ENCODE measurements at places on chromosomes 11 and 22. TPM values are rescaled to one million over a fixed set of nuclear protein-coding genes. Genes with fewer than 3 reads are reported as not detected.

Gene PHLDA2
- 21.3 TPM for total RNA-seq

Gene HBE1
- total RNA-seq: not detected

GRCh38 chr11:116384407-116384806, 388.4 kb downstream of the BUD13 start:
- H3K27me3 ChIP-seq: no peaks in the 10 kb centered on the region
- H3K4me3 ChIP-seq: no peak overlapping the region
- no peaks in the 10 kb centered on the region for H3K36me3 ChIP-seq
- no peaks in the 10 kb centered on the region for H3K4me1 ChIP-seq
- H3K27ac ChIP-seq: no peak overlapping the region
- no peak for DNase-seq

Gene CALCB
- not detected for total RNA-seq

GRCh38 chr11:64461081-64461480, 102.1 kb downstream of the RPS6KA4 start:
- H3K4me1 ChIP-seq: no peaks in the 10 kb centered on the region
- H3K4me3 ChIP-seq: no peak overlapping the region
- no peaks in the 10 kb centered on the region for H3K27me3 ChIP-seq
- DNase-seq: no peak
- no peak overlapping the region for H3K27ac ChIP-seq

GRCh38 chr22:42785706-42786499, 65.2 kb upstream of the A4GALT start:
- no peak for DNase-seq
- H3K4me3 ChIP-seq: no peak overlapping the region
- H3K36me3 ChIP-seq: no peaks in the 10 kb centered on the region
- no peaks in the 10 kb centered on the region for H3K27me3 ChIP-seq
- no peaks in the 10 kb centered on the region for H3K4me1 ChIP-seq
- no peak overlapping the region for H3K27ac ChIP-seq

Gene OR52H1
- 2.0 TPM for total RNA-seq

- H3K27me3 ChIP-seq: no peaks in the 10 kb centered on the region
- peak within 1 kb of the TSS; percentile 93 for H3K4me3 ChIP-seq
- H3K36me3 ChIP-seq: no peaks in the 10 kb centered on the region
- peak; percentile 88 for DNase-seq
- H3K27ac ChIP-seq: peak within 1 kb of the TSS; percentile 79
These were observed at the start of gene FAM89B for GRCh38 chr11:65572356-65573051. FAM89B (plus strand) TSS chr11:65572538; CDS start chr11:65572670, 132 bp downstream.

- DNase-seq: no peak
- peaks cover 36% of the 10 kb centered on the region for H3K4me1 ChIP-seq
- H3K27ac ChIP-seq: peak overlapping the region; percentile 39
- no peaks in the 10 kb centered on the region for H3K27me3 ChIP-seq
These were observed 12.4 kb downstream of the ADM start for GRCh38 chr11:10317151-10317755.

GRCh38 chr22:30889996-30890480, 78.5 kb downstream of the MORC2 start:
- H3K27me3 ChIP-seq: no peaks in the 10 kb centered on the region
- H3K4me1 ChIP-seq: no peaks in the 10 kb centered on the region
- DNase-seq: no peak
- peaks cover 7% of the 10 kb centered on the region for H3K36me3 ChIP-seq

DNA sequence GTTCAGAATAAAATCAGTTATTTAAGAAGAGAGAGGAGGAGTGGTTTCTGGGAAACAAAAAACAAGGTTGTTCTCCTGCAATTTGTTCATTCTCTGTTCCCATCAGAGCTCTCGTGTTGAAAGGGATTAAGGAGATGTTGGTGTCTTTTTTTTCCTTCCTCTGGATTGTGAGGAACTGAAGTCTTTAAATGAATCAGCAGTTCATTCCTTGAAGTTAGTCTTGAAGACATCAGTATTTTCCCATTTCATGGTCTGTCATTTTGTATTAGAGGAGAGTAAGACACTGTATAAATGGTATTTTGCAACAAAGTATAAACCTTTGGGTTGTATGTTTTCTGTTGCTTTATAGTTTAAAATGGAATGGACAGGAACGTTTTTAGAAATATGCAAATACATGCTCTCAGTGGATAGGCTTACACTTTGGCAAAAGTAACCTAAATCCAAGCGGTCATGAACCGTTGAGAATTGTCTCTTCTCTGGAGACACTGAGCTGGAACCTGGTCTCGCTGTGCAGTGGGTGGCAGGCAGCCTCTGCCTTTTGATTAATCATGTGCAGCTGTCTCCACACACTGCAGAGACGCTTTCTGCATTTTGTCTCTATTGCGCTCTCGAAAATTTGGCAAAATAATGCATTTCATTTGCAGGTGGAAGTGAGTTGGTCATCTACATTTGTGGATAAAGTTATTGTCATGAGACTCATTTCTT, 33.0 kb downstream of the SAMM50 start:
- DNase-seq: no peak
- H3K4me1 ChIP-seq: no peaks in the 10 kb centered on the region
- no peaks in the 10 kb centered on the region for H3K27me3 ChIP-seq
- peaks cover 30% of the 10 kb centered on the region for H3K36me3 ChIP-seq
- no peak overlapping the region for H3K27ac ChIP-seq
- H3K4me3 ChIP-seq: no peak overlapping the region

DNA sequence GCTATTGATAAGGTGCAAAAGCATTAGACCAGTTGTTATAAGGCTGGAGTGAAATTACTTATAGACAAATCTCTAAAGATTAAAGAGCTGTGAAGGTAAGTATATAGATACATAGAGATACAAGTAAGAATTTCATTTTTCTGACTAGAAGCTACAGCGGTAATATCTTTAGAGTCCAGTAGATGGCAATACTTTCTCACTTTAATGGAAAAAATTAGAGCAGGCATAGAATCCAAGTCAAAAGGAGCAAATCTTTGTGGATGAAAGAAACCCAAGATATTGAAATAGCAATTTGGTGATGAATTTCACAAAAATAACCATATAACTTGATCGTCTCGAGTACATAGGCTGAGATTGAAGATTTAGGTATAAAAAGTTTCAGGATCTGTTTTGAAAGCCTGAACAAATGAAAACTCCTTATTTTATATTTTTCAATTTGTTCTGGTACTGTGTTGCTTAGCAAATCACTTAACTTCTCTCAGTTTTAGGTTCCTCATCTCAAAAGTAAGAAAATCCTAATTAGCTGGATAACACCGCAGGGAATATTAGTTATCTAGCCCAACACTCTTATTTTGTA, 81.9 kb downstream of the UVRAG start:
- H3K4me3 ChIP-seq: no peak overlapping the region
- no peak overlapping the region for H3K27ac ChIP-seq
- H3K27me3 ChIP-seq: no peaks in the 10 kb centered on the region
- peaks cover 6% of the 10 kb centered on the region for H3K4me1 ChIP-seq

- H3K4me3 ChIP-seq: peak overlapping the region; percentile 60
- peak overlapping the region; percentile 36 for H3K27ac ChIP-seq
- peaks cover 10% of the 10 kb centered on the region for H3K4me1 ChIP-seq
- no peak for DNase-seq
These were observed 2.9 kb upstream of the BID start for GRCh38 chr22:17777005-17777716.

DNA sequence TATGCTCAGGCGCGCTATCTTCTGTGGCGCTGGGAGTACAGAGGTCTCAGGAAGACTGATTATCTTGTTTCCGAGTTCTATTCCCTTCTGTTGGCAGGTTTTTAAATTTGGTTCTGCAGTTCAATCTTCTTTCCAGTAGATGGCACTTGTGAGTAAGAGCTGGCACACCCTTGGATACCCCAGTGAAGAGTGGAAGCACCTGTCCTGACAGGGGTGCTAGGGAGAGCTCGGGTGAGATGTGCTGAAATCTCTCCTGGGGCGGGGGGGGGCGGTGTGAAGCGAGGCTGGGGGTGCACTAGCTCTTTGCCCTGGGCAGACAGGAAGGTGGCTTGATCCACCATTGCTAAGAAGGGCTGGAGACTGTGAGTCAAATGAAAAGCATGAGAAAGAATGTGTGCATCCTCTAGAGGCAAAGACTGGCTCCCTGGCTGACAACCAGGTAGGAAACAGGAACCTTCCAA, 679.9 kb upstream of the CCDC179 start:
- H3K4me3 ChIP-seq: no peak overlapping the region
- H3K27ac ChIP-seq: no peak overlapping the region
- no peaks in the 10 kb centered on the region for H3K4me1 ChIP-seq
- DNase-seq: no peak
- H3K27me3 ChIP-seq: no peaks in the 10 kb centered on the region

Gene CNGA4
- not detected for total RNA-seq

DNA sequence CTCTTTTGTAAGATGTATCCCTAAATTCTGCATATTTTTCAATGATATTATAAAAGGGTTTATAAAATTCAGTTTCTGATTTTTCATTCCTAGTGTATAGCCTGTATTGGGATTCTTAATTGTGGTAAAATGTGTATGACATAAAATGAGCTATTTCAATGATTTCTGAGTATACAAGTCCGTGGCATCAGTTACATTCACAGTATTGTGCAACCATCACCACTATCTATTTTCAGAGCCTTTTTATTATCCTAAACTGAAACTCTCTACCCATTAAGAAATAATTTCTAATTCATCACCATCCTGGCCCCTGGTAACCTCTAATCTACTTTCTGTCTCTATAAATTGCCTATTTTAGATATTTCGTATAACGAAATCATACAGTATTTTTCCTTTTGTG, 39.8 kb downstream of the EIF3F start:
- H3K27me3 ChIP-seq: no peaks in the 10 kb centered on the region
- no peak overlapping the region for H3K27ac ChIP-seq
- H3K36me3 ChIP-seq: no peaks in the 10 kb centered on the region
- H3K4me3 ChIP-seq: no peak overlapping the region
- DNase-seq: no peak
- no peaks in the 10 kb centered on the region for H3K4me1 ChIP-seq

- no peak overlapping the region for H3K27ac ChIP-seq
- H3K4me1 ChIP-seq: no peaks in the 10 kb centered on the region
- no peak for DNase-seq
- no peaks in the 10 kb centered on the region for H3K36me3 ChIP-seq
These were observed 41.3 kb downstream of the XKR3 start for GRCh38 chr22:16783930-16784354.

GRCh38 chr11:94775567-94776327, 7.6 kb downstream of the AMOTL1 start:
- DNase-seq: no peak
- H3K4me1 ChIP-seq: peaks cover 77% of the 10 kb centered on the region
- no peaks in the 10 kb centered on the region for H3K27me3 ChIP-seq
- no peak overlapping the region for H3K27ac ChIP-seq

Gene CBLIF
- not detected for total RNA-seq

Gene C11orf42
- total RNA-seq: not detected

- no peaks in the 10 kb centered on the region for H3K36me3 ChIP-seq
- no peak overlapping the region for H3K4me3 ChIP-seq
- H3K27me3 ChIP-seq: no peaks in the 10 kb centered on the region
- H3K4me1 ChIP-seq: no peaks in the 10 kb centered on the region
- H3K27ac ChIP-seq: no peak overlapping the region
- no peak for DNase-seq
These were observed 47.5 kb downstream of the IGLL5 start for GRCh38 chr22:22935056-22935545.

- no peaks in the 10 kb centered on the region for H3K4me1 ChIP-seq
- H3K27ac ChIP-seq: no peak overlapping the region
- no peaks in the 10 kb centered on the region for H3K27me3 ChIP-seq
- H3K36me3 ChIP-seq: no peaks in the 10 kb centered on the region
- DNase-seq: no peak
These were observed 8.1 kb upstream of the MYH9 start for GRCh38 chr22:36395915-36396314.

- no peaks in the 10 kb centered on the region for H3K27me3 ChIP-seq
- H3K4me1 ChIP-seq: no peaks in the 10 kb centered on the region
- DNase-seq: no peak
These were observed 437.5 kb downstream of the TBC1D22A start for GRCh38 chr22:47199979-47200272.

Gene CD248
- total RNA-seq: 22.9 TPM

Gene BEST1
- 4.7 TPM for total RNA-seq

DNA sequence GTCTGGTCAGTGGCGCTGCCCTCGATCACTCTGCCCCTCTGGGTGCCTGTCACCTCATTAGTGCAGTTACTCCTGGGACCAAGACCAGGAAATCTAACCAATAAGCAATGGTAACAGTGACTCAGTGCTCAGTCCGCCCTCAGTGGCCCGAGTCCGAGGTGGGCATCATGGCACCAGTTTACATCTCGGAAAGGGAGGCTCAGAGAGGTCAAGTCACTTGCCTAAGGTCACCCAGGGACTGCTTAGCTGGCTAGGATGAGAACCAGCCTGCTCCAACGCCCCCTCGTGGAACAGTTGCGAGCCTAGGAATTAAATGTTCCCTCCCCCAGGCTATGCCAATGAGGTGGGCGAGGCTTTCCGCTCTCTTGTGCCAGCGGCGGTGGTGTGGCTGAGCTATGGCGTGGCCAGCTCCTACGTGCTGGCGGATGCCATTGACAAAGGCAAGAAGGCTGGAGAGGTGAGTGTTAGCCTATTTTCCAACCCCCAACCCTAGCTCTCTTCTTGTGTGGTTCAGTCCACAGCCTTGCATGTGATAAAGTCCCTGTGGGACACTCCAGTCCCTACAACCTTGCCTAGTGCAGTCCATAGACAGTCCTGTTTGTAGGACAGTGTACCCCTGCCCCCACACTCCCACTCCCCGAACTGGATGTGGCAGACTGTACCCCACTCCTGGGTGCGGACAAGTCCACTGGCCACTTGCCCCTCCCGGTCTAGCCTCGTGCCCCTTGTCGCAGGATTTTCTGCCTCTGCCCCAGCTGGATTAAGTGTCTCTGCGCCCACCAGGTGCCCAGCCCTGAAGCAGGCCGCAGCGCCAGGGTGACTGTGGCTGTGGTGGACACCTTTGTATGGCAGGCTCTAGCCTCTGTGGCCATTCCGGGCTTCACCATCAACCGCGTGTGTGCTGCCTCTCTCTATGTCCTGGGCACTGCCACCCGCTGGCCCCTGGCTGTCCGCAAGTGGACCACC, 1.1 kb downstream of the MTFP1 start:
- DNase-seq: peak; percentile 56
- peaks cover 14% of the 10 kb centered on the region for H3K4me1 ChIP-seq
- H3K36me3 ChIP-seq: no peaks in the 10 kb centered on the region

DNA sequence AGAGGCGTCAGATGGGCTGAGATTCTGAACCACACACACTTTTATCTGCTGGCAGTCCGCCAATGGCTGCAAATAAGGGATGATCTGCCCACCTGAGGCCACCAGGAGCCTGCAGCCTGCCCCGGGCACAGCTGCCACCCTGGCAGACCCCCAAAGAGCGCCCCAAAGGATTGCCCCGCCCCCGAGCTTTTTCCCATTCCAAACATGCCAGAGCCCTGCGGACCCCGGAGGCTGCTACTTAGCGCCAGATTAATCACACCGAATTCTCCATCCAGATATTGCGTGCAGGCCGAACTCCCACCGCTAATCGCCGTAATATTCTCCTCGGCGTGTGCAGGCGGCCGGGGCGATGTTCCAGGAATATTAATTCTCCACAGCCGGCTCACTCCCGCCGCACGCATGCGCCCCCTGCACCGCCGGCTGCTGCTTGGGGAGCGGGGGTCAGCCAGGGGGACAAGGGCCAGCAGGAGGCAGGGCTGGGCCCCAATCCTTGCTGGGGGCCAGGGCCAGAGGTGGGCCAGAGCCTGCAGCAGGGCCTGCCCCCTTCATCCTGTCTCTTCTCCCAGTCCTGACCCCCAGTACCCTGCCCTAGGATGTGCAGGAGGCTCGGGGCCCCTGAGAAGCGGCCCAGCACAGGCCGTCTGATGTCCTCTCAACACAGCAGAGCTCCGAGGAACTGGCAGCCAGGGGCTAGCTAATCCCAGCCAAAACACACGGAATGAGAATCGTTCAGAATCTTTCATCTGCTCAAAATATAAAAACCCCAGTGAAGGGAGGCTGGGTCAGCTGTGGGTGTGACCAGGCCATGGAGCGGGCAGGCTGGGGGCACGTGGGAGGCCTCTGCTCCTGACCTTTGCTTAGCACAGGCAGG, 19.5 kb upstream of the TCF20 start:
- no peaks in the 10 kb centered on the region for H3K4me1 ChIP-seq
- H3K27me3 ChIP-seq: no peaks in the 10 kb centered on the region
- no peak for DNase-seq
- H3K27ac ChIP-seq: no peak overlapping the region
- H3K4me3 ChIP-seq: no peak overlapping the region
- H3K36me3 ChIP-seq: no peaks in the 10 kb centered on the region
